ENCODE measurements at places on chromosomes 16 and 17.

GRCh38 chr17:40293363-40293762, 5.7 kb downstream of the CDC6 start:
- DNase-seq: no peak

GRCh38 chr17:29216181-29216580, 30.5 kb upstream of the CRYBA1 start:
- DNase-seq: no peak

GRCh38 chr16:3520841-3521240, 20.0 kb downstream of the CLUAP1 start:
- DNase-seq: no peak

GRCh38 chr16:88793251-88793954, 8.4 kb upstream of the PIEZO1 start:
- DNase-seq: no peak

DNA sequence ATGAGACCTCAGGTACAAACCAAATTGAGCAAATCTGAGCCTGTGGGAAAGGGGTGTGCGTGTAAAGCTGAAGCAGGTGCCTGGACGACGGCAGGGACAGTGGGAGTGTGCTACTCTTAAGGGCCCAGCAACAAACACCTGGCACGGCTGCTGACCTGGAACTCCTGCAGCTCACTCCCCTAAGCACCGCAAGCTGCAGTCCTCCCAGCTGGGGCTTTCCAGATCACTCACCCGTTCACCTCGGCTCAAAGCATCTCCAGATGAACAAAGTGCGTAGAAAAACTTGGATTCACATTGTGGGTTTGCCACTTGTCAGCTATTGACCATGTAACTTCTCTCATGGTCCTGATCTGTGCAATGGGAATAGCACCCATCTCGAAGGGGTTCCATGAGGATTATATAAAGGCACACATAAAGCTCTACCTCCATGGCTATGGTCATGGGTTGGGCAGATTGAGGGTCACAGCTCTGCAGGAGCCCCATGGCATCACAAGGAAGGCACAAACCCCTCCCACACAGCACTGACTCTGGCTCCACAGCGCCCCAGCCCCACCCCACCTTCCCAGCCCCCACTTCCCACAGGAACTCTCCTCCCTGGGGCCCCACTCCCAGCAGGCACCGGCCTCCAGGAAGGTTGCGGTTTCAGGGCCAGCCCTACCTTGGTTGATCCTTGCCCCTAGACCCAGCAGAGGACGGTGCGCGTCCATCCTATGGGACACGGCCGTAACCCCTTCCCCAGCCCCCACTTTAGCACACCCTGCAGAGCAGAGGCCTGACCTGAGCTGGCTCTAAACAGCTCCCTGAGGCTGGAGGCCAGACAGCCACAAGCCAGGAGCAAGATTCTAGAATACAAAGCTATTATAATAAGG, 21.9 kb downstream of the ST3GAL2 start:
- no peak for DNase-seq

All from NCI-H2029 treated with DMSO at 0.1 percent for 48 hours (cell line).